ENCODE measurements at places on chromosomes 2 and 18.

DNA sequence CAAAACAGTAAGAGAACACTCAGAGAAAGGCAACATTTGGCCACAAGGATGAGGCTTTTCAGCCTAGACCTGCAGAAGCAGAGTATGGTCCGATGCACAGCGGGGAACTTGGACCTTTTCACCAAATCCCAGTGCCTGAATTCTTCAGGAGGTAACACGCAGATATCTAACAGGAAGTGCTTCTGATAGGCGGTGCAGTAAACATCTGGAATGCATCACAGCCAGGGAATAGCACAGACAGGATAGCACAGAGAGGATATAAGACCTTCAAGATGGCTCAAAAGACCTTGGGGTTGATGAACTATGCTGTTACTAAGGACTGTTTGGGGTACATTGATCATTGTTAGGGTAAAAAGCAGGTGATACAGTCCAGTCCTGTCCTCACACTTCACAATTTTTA is 1.7 kb downstream of the TMEM127 start:
- no peak for DNase-seq
- peaks cover 15% of the 10 kb centered on the region for H3K36me3 ChIP-seq
- peak overlapping the region; percentile 95 for H3K27ac ChIP-seq
- H3K4me1 ChIP-seq, result peaks cover 8% of the 10 kb centered on the region
- peak overlapping the region; percentile 72 for H3K4me3 ChIP-seq

DNA sequence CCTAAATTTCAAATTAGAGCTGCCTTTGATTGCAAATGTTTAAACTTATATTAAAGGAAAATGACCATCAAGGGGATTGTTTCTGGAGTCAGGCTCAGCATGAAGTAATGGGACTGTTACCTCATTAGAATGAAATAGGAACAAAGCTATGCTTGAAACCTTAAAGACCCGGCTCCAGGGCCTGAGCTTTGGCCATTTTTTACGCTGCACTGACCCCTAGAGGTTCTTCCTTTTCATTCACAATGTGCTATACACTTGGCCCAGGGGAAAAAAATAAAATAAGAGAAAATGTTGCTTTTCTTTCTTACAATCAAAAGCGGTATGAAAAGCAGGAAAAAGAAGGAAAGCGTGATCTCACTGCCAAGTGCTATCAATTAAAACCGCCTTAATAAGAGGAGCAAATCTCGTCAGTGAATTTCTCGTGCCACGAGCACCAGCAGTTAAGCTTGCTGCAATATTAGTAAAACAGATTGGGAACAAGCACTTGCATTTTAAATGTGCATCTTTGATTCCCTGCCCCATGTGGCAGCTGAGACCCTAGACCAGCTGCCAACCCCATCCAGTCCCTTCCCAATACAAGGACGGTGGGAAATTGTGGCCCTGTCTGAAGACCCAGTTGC is 96.6 kb downstream of the MBD2 start:
- no peak overlapping the region for H3K4me3 ChIP-seq
- H3K27me3 ChIP-seq, result no peaks in the 10 kb centered on the region
- H3K27ac ChIP-seq, result no peak overlapping the region
- H3K4me1 ChIP-seq, result no peaks in the 10 kb centered on the region
- peak; percentile 86 for DNase-seq
- no peaks in the 10 kb centered on the region for H3K36me3 ChIP-seq

DNA sequence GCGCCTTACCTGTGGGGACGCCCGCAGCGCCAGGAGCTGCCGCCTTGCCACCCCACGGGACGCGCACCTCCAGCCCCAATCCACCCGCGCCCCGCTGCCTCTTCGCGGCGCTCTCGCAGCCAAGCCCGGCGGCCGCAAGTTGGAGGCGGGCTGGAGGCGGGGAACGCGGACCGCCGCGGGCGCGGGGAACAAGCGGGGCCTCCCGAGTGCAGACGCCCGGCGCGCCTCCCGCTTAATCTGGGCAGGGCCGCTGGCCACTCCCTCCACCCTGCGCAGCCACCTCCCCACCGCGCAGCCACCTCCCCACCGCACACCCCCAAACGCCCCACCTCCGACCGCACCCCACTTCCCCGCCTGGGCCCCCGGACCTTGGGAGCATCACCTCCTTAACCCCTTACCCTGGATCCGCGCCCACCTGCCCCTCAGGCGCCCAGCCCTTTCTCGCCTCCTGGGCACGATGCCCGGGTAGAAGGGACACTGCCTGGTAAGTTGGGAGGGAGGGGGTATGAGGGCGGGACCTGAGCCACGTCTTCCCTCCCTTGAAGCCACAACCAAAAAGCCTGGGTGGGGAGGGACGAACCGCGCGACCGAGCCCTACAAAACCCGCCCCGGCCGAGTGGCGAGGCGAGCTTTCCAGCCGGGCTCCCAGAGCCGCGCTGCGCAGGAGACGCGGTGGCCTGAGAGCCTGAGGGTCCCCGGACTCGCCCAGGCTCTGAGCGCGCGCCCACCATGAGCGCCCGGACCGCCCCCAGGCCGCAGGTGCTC is at the start of the genes COL4A3 and COL4A4:
COL4A3 (plus strand) TSS at position 627 of the 765 bp plus-strand sequence; CDS start at position 730, 103 bp downstream.
COL4A4 (minus strand) TSS at position 208 of the 765 bp plus-strand sequence. CDS start 16,722 bp downstream, outside the sequence.
- H3K4me3 ChIP-seq, result peak within 1 kb of the TSS; percentile 72
- peaks cover 21% of the 10 kb centered on the region for H3K27me3 ChIP-seq
- peak; percentile 56 for DNase-seq
- H3K36me3 ChIP-seq, result no peaks in the 10 kb centered on the region

- no peaks in the 10 kb centered on the region for H3K36me3 ChIP-seq
- H3K27ac ChIP-seq, result no peak overlapping the region
- DNase-seq, result no peak
- peaks cover 7% of the 10 kb centered on the region for H3K4me1 ChIP-seq
- H3K27me3 ChIP-seq, result no peaks in the 10 kb centered on the region
- H3K4me3 ChIP-seq, result no peak overlapping the region
Measured at GRCh38 chr2:159042115-159042850, 73.8 kb downstream of the TANC1 start.

GRCh38 chr2:200383380-200384110 is 77.1 kb downstream of the SPATS2L start:
- peaks cover 28% of the 10 kb centered on the region for H3K4me1 ChIP-seq
- no peaks in the 10 kb centered on the region for H3K36me3 ChIP-seq
- no peaks in the 10 kb centered on the region for H3K27me3 ChIP-seq
- DNase-seq, result no peak
- no peak overlapping the region for H3K27ac ChIP-seq

- H3K27me3 ChIP-seq, result no peaks in the 10 kb centered on the region
- no peaks in the 10 kb centered on the region for H3K4me1 ChIP-seq
- H3K27ac ChIP-seq, result no peak overlapping the region
- no peaks in the 10 kb centered on the region for H3K36me3 ChIP-seq
- DNase-seq, result no peak
Measured at GRCh38 chr2:120509991-120510735, 164.2 kb downstream of the INHBB start.

- no peaks in the 10 kb centered on the region for H3K4me1 ChIP-seq
- H3K4me3 ChIP-seq, result no peak overlapping the region
- H3K27me3 ChIP-seq, result no peaks in the 10 kb centered on the region
- H3K36me3 ChIP-seq, result no peaks in the 10 kb centered on the region
- no peak overlapping the region for H3K27ac ChIP-seq
Measured at GRCh38 chr2:203740871-203741281, 34.4 kb downstream of the CD28 start.

GRCh38 chr2:146730882-146731281 is 1113.9 kb upstream of the ACVR2A start:
- no peaks in the 10 kb centered on the region for H3K4me1 ChIP-seq
- no peaks in the 10 kb centered on the region for H3K27me3 ChIP-seq
- H3K27ac ChIP-seq, result no peak overlapping the region
- no peak overlapping the region for H3K4me3 ChIP-seq
- H3K36me3 ChIP-seq, result no peaks in the 10 kb centered on the region

GRCh38 chr2:151118269-151118668 is 143.4 kb downstream of the RBM43 start:
- H3K27ac ChIP-seq, result no peak overlapping the region
- no peaks in the 10 kb centered on the region for H3K27me3 ChIP-seq
- no peak overlapping the region for H3K4me3 ChIP-seq
- no peak for DNase-seq
- H3K4me1 ChIP-seq, result no peaks in the 10 kb centered on the region

GRCh38 chr18:13434854-13435253 is 216.3 kb downstream of the LDLRAD4 start:
- no peaks in the 10 kb centered on the region for H3K27me3 ChIP-seq
- H3K4me3 ChIP-seq, result no peak overlapping the region
- no peak overlapping the region for H3K27ac ChIP-seq
- no peaks in the 10 kb centered on the region for H3K36me3 ChIP-seq
- DNase-seq, result no peak

DNA sequence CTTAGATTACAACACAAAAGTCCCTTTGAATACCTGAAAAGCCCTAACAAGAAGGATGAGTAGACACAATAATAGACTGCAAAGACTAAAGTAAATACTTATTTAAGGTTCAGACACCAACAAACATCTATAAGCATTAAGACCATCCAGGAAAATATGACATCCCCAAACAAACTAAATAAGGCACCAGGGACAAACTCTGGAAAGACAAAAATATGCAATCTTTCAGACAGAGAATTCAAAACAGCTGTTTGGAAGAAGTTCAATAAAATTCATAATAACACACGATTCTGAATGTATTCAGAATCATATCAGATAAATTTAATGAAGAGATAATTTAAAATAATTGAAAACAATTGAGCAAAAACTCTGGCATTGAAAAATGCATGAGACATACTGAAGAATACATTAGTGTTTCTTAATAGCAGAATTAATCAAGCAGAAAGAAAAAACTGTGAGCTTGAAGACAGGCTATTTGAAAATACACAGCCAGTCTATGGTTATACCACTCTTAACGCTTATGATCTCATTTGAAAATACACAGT is 1388.8 kb downstream of the DSC3 start:
- H3K4me1 ChIP-seq, result no peaks in the 10 kb centered on the region
- H3K27ac ChIP-seq, result no peak overlapping the region
- H3K27me3 ChIP-seq, result no peaks in the 10 kb centered on the region
- no peak for DNase-seq
- no peak overlapping the region for H3K4me3 ChIP-seq

- no peaks in the 10 kb centered on the region for H3K27me3 ChIP-seq
- H3K4me1 ChIP-seq, result no peaks in the 10 kb centered on the region
- H3K27ac ChIP-seq, result no peak overlapping the region
- no peak for DNase-seq
Measured at GRCh38 chr2:172305066-172305465, 122.3 kb upstream of the ITGA6 start.

GRCh38 chr2:890791-891190 is 59.9 kb upstream of the SNTG2 start:
- no peaks in the 10 kb centered on the region for H3K4me1 ChIP-seq
- no peaks in the 10 kb centered on the region for H3K36me3 ChIP-seq
- H3K27me3 ChIP-seq, result no peaks in the 10 kb centered on the region
- DNase-seq, result no peak
- no peak overlapping the region for H3K4me3 ChIP-seq

DNA sequence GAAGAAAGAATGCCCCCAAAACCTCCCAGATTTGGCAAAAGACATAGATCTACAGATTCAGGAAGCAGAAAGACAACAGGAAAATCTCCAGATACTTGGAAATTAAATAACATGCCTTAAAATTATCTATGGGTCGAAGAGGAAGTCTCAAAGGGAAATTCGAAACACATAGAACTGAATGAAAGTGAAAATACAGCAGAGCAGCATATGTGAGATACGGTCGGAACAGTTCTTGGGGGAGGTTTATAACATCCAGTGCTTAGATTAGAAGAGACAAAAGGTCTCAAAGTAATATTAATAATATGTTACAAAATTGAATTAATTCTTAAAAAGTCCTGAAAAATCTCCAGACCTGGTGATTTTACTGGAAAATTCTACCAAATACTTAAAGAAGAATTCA is 14.3 kb downstream of the KCNG2 start:
- H3K27ac ChIP-seq, result no peak overlapping the region
- no peaks in the 10 kb centered on the region for H3K4me1 ChIP-seq
- DNase-seq, result no peak

GRCh38 chr2:235413064-235413463 is 80.8 kb upstream of the AGAP1 start:
- no peaks in the 10 kb centered on the region for H3K27me3 ChIP-seq
- no peaks in the 10 kb centered on the region for H3K4me1 ChIP-seq
- H3K36me3 ChIP-seq, result no peaks in the 10 kb centered on the region
- DNase-seq, result no peak
- no peak overlapping the region for H3K4me3 ChIP-seq

DNA sequence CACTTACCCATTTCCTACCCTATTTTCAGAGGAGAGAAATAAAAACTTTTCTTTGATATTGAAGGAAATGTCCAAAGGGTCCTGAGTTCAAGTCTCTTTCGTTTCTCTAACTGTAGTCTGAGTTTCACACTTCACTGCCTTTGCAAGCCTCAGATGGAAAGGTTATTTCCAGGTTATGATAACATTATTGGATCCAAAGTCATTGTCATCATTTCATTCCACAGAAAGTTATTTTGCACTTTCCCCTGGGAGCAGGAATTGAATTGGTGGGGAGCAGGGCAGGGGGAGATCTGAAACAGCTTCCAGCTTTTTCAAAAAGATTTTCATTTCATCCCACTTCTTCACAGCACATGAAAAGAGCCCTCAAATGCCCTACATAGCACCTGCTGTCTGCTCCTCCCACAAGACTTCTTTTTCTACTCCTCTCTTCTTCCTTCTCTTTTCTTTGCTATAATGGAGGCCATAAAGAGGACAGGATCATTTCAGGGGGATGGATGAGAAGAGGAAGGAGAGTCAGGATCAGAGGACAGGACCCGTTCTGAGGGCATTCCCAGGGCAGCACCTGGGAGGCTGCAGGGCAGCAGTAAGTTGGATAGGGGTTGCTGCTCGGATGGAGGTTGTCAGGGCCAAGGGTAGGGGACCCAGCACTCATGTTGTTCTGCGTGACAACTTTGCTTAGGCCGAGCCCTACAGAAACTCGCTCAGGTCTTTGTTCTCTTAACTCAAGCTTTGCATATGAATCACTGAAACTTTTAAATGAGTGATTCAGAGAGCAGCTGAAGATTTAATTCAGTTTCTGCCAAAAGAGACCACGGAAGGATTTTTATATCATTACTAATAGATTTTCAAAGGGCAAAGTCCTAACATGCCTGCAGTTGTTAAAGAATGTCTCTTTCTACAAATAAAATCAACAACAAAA is 11.4 kb upstream of the GALNT5 start:
- H3K27me3 ChIP-seq, result no peaks in the 10 kb centered on the region
- no peak for DNase-seq
- H3K4me3 ChIP-seq, result no peak overlapping the region
- no peaks in the 10 kb centered on the region for H3K4me1 ChIP-seq
- no peaks in the 10 kb centered on the region for H3K36me3 ChIP-seq

- no peaks in the 10 kb centered on the region for H3K27me3 ChIP-seq
- H3K4me1 ChIP-seq, result no peaks in the 10 kb centered on the region
- no peaks in the 10 kb centered on the region for H3K36me3 ChIP-seq
Measured at GRCh38 chr2:37891846-37892435, 33.1 kb upstream of the RMDN2 start.

GRCh38 chr2:226073496-226074160 is 674.1 kb downstream of the NYAP2 start:
- no peak overlapping the region for H3K4me3 ChIP-seq
- H3K36me3 ChIP-seq, result no peaks in the 10 kb centered on the region
- no peak for DNase-seq
- H3K27me3 ChIP-seq, result no peaks in the 10 kb centered on the region
- no peaks in the 10 kb centered on the region for H3K4me1 ChIP-seq

DNA sequence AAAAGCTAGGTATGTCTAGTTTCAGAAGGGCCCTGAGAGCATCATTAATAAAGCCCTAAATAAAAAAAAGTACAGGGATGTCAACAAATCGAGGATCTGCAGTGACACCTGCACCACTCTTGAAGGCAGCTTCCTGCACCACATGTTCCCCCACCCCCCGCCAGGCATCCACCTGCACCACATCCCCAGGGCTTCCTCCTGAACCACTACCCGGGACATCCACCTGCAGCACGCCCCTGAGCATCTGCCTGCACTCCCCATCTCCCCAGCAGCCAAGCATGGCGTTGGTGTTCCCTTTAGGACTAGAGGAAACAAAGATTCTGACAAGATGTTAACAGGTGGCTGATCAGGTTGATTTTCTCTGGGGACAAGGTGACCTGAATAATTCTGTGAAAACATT is 55.2 kb downstream of the DLGAP1 start:
- DNase-seq, result no peak
- H3K27me3 ChIP-seq, result no peaks in the 10 kb centered on the region
- no peaks in the 10 kb centered on the region for H3K36me3 ChIP-seq
- H3K4me1 ChIP-seq, result no peaks in the 10 kb centered on the region
- H3K4me3 ChIP-seq, result no peak overlapping the region
- no peak overlapping the region for H3K27ac ChIP-seq
